ENCODE measurements at places on chromosomes 16 and 17.
A peak's percentile ranks its signal among the peaks of the same experiment; 100 is the strongest.

DNA sequence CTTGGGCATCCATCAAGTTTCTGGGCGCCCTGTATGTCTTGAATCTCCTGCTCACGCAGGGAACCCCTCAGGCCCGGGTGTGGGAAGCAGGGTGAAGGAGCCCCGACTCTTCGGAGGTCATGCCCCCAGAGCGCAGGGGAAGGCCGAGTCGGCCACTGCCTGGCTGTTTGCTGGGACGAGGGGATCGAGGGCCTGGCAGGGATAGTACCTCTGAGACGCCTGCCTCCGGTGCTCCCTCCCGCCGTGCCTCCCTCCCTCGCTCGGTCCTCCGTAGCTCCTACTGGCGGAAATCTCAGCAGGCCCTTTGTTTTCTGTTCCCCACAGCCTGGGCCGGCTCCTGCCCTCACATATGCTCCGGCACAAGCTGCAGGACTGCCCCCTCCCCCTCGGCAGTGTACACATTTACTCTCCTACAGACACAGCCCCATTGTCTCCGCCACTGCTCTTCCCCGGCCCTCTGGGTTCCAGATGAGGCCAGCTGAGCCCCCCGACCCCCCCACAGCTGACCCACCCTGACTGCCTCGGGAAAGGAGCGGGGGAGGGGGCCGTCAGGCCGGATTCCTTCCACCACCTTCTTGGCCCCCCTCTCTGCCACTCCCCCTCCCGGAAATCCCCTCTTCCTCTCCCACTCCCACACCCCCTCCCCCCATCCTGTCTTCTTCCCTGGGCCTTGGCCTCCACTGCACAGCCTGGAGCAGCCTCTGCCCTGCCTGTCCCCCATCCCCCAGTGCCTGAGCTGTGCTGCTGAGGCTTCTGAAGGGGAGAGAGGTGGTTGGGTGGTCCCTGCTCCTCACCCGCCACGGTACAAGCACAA, 1.4 kb downstream of the TRAF4 start:
- DNase-seq: no peak

DNA sequence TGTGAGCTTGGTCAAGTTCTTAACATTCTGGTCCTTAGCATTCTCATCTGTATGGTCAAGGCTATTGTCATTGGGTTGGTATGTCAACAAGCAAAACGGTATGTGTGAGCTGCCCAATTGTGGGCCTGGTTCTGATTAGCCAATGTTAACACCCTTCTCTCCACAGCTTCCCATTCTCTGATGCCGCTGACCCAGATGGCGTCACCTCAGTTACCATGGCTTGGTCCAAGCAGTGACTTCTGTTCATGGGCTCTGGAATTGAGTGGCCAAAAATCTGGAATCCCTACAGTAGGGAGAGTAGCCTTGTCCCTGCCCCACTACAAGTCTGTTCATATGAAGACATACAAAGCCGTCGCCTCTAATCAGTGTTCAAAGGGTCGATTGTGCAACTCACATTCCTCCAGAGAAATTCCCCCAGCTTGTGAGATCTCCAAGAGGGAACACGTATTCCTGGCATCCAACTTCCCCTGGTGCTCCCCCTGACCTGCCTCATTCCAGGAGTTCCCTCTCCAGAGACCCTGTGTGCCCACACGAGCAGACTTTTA, 15.8 kb downstream of the TMEM98 start:
- DNase-seq: no peak

DNA sequence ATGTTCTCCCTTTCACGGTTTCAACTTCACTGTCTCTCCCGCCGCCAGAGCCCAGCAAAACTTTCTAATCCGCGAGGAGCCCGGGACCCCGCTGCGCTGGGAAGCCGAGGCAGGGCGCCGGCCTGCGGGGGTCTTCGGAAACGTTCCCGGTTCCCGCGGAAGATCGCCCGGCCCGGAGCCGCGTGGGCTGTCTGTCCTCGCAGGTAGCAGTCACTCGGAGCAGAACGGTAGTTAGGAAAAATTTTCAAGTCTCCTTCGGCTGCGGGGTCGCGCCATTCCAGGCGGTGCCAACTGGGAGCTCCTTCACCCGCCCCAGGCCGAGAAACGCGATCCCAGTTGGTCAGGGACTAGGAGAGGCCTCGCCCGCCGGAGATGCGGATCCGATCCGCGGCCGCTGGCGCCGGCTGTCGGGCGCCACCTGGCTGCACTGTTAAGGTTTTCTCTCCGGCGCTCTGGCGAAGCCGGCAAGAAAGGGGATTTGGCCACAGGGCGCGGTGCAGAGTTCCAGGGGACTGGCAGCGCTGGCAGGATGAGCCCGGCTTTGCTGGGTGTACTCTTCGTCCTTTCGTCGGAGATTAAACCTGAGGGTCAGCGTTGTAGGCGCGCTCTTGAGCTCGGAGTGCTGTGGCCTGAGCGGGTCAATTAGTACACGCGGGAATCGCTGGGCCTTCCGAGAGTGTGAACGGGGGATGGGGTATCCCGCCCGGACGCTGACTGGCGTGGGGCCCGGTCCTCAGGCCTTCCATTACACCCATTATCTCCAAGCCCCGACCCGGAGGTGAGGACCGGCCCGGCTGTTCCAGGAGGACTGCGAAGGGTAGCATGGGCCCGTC, 135.4 kb downstream of the KCNJ12 start:
- DNase-seq: peak; percentile 46

DNA sequence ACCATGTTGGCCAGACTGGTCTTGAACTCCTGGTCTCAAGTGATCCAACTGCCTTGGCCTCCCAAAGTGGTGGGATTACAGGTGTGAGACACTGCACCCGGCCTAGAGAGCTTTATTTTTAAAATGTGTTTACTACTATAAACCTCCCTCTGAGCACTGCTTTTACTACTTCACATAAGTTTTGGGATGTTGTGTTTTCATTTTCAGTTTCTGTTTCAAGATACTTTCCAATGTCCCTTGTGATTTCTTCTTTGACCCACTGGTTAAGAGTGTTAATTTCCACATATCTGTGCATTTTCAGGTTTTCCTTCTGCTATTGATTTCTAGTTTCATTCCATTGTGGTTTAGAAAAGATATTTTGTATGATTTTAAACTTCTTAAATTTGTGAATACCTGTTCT, 74.4 kb downstream of the NETO2 start:
- DNase-seq: no peak
